ENCODE measurements at places on chromosomes 1 and 21.

GRCh38 chr1:182616130-182617013, 12.2 kb upstream of the RGS16 start:
- peak; percentile 63 for DNase-seq

DNA sequence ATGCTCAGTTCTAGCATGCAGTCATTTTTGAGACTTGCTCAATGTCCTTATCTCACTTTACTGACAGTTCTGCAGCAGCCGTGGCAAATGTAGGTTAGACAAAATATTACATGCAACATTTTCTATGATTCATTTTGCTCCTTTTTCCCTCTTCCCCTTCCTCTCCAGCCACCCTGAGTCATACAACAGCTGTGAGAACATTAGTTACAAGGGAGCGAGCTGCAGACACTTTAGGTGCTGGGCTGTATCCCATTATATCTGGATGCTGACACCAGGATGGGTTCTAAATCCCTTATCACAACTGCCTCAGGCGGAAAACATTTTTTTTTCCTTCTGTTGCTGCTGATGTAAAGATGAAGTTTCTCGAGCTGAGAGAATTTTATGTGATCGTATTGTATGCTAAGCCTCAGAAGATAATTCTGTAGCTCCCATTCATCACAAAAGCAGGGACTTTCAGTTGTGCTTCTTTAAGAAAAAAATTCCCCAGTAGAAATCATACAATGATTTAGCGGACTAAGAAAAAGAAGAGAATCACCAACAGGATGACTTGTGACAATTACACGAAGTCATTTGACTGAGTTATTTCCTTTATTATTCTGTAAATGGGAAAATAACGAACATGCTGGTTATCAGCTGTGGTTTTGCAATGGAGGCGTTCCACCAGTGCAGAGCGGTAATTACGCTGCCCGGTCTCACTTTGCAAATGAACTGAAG, 345.0 kb downstream of the DISC1 start:
- DNase-seq, result no peak

GRCh38 chr1:77170687-77171086, 48.5 kb downstream of the PIGK start:
- no peak for DNase-seq

- no peak for DNase-seq
Observed at GRCh38 chr1:169478094-169478672, 7.6 kb downstream of the SLC19A2 start.

DNA sequence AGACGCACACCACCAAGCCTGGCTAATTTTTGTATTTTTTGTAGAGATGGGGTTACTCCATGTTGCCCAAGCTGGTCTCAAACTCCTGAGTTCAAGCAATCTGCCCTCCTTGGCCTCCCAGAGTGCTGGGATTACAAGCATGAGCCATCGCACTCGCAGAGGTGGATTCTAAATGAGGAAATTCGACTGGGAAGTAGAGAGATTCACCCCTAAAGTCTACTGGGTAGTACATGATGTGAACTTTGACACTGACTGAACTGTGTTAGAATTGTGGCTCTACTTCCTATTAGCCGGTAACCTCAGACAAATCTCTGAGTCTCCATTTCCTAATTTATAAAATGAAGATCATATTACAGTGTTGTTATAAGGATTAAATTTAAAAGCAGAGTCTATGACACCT, 276.0 kb upstream of the NR5A2 start:
- DNase-seq, result no peak

DNA sequence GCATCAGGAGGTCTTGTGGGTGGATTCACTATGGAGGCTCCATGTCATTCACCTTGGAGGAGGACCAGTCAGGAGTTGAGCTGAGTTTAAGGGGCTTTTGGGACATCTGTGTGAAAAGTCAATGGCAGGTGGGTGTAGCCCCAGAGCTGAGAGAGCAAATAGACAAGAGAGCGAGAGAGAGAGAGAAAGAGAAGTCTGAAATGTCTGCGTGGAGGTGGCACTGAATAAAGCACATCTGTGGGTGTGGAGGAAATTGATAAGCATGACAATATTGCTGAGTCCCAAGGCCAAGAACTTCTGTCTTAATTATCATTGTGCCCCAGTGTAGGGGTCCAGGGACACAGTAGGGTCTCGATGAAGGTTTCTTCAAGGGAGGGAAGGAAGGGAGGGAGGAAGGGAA, 79.5 kb upstream of the VAMP3 start:
- DNase-seq, result no peak

DNA sequence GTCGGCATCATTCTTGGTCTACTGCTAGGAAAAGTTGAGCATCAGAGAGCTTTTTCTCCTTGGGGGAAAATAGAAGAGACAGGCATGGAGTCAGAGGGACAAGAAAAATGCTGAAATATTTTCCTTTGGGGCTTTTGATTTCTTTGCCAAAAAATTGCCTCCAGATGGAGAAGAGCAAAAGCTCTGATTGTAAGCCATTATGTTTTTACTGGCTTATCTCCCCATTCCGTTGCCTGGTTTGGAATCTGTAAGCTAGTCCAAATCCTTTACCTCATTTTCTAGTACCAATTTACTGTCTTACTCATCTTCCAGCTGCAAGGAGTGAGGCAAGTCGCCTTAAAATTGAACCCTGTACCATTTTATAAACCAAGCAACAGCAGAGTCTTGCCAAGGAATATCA, 23.3 kb upstream of the NBL1 start:
- DNase-seq, result no peak

GRCh38 chr1:165075725-165076370, 280.7 kb downstream of the LMX1A start:
- DNase-seq, result peak; percentile 23

DNA sequence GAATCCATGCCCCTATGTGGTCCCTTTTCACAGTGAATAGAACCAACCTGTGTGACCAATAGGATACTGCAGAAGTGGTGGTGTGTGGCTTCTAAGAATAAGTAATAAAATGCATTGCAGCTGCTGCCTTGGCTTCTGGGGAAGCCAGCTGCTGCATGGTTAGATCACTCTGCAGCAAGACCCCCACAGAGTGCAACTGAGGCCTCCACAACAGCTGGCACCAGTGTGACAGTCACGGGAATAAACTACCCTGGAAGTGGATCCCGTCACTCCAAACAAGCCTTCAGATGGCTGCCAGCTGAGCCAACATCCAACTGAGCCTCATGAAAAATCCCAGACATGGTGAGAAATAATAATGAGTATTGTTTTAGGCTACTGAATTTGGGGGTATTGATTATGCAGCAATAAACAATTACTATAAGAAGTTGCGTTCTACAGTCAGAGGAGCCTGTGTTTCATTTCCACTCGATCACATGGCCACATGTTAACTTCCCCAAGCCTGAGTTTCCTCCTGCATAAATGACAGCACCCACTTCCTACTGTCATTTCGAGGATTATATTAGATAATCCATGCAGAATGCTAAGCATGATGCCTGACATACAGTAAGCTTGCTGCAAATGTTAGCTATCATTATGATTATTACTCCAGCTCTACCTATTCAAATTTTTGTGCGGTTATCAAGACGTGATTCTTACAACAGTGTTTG, 20.8 kb upstream of the COG2 start:
- no peak for DNase-seq

DNA sequence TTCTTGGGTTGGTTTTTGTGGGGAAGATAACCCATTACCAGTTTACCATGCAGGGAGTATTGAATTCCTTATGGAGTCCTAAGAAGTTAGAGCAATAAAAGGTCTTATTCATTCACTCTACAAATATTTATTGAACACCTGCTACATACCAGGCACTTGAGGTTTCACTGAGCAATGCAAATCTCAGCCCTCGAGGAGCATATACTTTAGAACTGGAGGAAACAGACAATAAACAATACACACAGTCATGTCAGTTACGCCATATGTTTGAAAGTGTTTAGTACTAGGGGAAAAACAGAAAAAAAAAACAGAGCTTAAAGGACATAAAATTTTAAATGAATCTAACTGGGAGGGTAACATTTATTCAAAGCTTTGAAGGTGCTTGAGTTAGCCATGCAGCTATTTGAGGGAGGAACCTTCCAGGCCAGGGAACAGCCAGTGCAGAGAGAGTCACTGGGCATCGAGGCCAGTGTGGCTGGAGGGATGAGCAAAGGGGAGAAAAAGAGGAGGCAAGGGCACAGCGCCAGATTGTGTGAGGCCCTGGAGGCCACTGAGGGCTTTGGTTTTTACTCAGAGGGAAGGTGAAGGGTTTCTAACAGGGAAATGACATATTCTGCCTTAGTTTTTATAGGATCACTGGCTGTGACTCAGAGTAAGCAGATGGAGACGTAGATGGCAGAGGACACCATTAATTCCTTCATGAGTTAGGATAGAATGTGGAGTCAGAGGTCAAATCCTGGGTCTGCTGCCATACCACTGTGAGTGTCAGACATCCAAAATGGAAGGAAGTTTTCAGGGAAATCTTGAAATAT, 32.7 kb downstream of the C1orf21 start:
- DNase-seq, result no peak

DNA sequence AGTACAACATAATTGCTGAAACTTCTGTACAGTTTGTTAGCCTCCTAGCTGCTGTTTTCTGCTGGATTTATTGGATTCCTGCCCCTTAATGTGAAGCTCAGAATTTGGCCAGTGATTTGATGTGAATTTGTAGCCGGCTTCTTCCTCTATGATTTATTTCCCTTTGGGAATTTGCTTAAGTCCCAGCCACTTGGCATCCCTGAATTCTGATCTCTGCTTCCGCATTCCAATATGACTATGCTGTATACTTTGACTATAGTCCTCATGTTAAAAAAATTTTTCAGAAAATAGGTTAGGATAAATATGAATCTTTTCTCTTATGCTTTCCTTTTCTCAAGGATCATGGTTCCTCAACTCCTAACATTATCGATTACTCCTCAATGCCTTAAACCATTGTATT, 12.4 kb upstream of the LRIF1 start:
- no peak for DNase-seq

- DNase-seq, result peak; percentile 75
Observed at GRCh38 chr1:26677306-26678115, 18.3 kb upstream of the ARID1A start.

GRCh38 chr1:192756847-192757246, 52.0 kb upstream of the RGS2 start:
- no peak for DNase-seq

DNA sequence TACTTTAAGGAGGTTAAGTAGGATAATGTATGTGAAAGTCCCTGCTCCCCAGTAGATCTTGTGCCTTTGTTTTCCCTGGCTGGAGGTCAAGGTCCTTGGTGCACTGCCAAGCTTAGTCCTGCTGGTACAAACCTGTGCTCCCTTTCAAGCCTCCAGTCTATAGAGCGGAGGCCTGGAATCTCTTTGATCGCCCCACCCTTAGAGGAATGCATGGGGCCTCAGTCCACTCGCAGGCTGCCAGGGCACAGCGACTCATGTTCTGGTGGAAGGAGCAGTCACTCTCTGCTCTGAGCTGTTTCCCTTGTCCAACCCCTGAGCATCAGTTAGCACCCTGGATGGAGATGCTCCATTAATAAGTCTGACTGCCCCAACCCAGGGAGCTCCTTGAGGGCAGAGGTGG, 121.8 kb downstream of the HMGB4 start:
- no peak for DNase-seq

DNA sequence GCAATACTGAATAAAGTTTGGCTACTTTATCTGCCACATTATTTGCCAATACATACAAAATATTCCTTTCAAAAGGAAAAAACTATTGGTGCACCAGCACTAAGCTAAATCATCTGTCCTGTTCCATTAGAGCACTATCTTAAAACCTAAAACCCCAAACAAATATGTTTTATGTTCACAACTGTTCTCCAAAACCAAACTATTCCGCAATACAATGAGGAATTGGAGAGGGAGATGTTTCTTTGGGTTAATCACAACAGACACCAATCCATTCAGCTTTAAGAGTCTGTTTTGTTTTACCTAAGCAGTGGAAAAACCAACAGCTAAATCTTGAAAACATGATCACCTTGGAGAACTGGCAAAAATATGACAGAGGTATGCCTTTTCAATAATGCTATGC, 85.1 kb downstream of the ZNF644 start:
- no peak for DNase-seq

DNA sequence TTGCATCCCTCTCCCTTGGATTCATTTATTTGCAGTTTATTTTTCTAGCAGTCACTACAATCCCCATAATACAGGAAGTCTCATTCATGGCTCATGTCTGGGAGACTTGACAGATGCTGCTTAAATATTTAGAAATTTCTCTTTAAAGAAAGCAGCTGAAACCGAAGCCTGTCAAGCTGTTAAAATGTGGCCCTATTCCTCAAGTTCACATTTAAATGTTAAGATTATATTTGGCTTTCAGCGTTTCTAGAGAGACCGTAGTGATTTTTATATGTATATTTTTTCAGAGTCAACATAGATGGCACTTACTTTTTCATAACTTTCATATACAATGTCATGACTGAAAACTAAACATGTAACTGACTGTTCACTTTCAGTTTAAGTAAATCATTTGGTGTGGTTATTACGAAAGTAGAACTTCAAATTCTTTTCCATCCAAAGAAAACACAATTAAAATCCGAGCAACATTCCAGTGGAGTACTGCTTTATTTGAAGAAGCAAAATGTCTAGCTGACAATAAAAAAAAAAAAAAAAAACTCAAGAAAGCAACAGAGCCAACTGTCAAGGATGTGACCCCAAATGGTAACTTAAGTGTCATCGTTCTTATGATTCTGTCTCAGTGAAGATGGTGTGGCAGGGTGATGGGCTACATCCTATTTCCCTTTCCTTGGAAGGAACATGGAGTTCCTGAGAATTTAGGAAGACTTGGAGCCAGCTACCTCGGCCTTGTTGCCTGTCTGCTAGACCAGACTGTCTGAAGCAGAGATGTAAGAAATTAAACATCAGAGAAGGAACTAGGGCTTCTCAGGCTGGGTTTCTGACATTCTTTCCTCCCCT, 37.8 kb downstream of the MIS18A start:
- DNase-seq, result no peak

GRCh38 chr1:156618853-156619581, at the start of gene HAPLN2:
TSS of gene HAPLN2 (plus strand) at chr1:156619415. CDS start at chr1:156623491, 4,076 bp downstream.
- DNase-seq, result no peak

- no peak for DNase-seq
Observed at GRCh38 chr1:209512821-209513220, 70.7 kb upstream of the CAMK1G start.

DNA sequence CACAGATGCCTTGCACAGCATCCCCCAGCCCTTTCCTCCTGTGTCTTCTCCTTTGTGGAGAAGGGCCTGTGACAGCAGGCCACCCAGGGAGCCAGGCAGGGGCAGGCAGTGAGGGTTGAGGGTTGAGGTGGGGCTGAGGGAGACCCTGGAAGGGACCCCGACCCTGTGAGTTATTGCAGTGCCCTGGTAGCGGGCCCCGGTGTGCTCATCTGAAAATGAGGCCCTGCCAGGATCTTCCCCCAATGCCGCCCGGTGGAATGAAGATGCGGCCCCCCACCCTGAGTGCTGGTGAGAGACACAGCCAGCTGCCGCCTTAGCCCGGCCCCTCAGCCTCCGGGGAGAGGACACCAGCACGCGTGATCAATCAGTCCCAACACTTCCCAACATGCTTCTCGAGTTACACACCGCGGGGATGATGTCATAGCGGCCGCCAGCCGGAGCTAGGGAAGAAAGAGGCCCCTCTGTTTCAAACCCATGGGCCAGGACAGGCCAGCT, 36.2 kb upstream of the ACTRT2 start:
- no peak for DNase-seq

- DNase-seq, result no peak
Observed at GRCh38 chr1:30188329-30188728, 535.1 kb downstream of the MATN1 start.

GRCh38 chr1:221709854-221710253, 32.0 kb downstream of the DUSP10 start:
- DNase-seq, result no peak
